ENCODE measurements at places on chromosomes 1 and 21.

DNA sequence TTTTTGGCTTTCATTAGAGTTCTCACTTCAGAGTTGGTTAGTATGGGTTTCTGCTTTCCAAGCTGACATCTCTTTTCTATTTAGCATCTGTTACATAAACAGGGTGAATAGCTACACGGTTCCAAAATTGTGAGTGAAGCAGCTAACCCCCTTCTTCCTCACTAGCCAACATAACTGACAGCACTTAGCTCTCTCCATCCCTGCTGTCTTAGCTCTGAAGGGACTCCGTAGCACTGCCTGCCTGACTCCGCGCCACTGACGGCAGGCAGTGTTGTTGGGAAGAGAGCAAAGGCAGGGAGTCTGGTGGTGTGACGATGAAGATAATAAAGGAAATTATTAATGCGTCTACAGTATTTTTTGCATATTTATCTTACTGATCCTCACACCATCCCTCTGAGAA, 247.0 kb downstream of the PTBP2 start:
- no peak for DNase-seq

- DNase-seq: no peak
Observed at GRCh38 chr1:236320671-236321070, 38.9 kb upstream of the ERO1B start.

GRCh38 chr1:236058141-236058934, 6.6 kb downstream of the NID1 start:
- no peak for DNase-seq

GRCh38 chr1:16981269-16981849, 939 bp upstream of the MFAP2 start:
- DNase-seq: no peak

- DNase-seq: no peak
Observed at GRCh38 chr1:188027613-188028012, 1198.9 kb downstream of the PLA2G4A start.

- DNase-seq: no peak
Observed at GRCh38 chr1:172167796-172168596, 252.5 kb upstream of the C1orf105 start.

GRCh38 chr1:87872189-87872588, 543.5 kb downstream of the LMO4 start:
- DNase-seq: no peak

DNA sequence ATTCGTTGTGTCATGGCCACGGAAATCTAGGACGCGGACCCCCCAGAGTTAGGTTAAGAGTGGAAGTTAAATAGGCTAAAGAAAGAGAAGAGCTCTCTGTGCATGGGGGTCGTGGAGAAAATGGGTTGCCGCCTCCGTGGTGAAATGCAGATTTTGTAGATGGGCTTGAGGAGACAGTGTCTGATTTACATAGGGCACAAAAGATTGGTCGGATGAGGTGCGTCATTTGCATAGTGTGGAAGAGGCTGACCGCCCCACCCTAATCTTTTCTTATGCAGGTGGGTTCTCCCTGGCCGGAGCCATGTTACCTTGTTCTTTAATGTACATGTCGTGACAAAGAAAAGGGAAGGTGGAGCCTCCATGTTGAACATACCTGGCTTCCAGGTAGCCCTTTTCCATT, 14.3 kb upstream of the SLC5A9 start:
- no peak for DNase-seq

DNA sequence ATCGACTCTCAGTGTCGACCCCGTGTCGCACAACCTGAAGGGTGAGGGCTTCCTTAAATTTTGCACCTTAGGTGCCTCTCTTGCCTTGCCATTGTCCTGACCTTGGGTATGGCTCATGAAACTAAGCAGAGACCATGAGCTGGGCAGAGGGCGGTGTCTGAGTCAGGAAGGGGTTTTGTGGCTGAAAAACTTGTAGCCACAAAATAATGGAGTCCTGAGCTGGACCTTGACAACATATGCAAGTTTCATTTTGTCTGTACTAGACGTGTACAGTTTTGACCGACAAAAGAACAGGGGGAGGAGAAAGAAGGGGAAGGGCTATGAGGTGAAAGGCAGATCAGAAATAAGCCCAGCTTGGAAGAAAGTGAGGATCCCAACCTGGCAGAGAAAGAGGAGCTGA, 8.3 kb upstream of the RUNX1 start:
- no peak for DNase-seq

DNA sequence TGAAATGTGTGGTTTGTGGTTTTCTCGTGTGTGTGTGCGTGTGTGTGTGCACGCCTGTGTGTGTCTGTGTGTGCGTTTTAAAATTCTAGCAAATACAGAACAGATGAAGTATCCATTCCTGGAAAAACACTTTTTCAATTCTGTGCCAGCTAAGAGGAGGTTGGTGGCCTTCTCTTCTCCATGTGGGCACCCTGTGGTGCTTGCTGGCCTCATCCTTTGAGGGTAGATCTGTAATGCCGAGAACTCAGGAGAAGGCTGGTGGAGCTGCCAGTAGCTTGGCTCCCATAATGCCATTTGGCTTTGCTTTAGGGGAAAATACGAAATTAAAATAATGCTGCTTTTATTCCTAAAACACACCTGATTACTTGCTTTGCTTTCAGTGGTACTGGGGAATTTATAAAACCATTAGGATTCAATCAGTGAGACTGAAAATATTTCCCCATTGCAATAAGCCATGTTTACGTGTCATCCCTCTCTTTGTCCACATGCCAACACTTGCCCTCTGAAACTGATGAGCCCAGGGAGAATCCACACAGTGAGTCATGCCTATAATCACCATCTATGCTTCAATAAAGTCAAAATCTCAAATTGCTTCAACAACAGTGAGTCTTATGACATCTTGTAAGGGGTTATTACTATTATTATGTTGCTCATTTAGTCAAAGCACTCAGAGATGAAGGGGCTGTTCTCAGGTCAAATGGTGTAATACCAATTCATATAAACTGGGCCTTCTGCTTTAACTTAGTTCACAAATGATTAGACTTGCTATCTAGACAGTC, 39.2 kb downstream of the ABCA4 start:
- no peak for DNase-seq

DNA sequence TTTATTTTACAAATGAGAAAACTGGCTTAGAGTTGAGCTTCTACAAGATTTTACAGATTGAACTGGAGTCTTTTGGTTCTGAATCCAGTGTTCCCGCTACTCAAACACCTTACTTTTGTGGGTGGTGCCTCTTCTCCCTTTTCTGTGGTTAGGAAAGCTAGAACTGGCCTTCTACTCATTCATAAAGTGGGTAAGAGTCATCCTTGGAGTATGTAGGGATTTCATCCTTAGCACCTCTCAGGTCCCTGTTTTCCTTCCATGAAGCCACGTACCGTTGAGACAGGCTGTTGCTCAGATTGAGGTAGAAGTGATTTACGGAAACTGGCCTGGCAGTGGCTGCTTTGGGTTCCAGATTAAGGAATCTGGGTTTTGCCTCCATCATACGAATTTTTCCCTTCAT, 35.8 kb downstream of the WNT4 start:
- DNase-seq: no peak

- DNase-seq: no peak
Observed at GRCh38 chr1:1153874-1154273, 19.8 kb upstream of the TTLL10 start.

GRCh38 chr1:62778208-62778607, 5.7 kb upstream of the ATG4C start:
- DNase-seq: no peak

DNA sequence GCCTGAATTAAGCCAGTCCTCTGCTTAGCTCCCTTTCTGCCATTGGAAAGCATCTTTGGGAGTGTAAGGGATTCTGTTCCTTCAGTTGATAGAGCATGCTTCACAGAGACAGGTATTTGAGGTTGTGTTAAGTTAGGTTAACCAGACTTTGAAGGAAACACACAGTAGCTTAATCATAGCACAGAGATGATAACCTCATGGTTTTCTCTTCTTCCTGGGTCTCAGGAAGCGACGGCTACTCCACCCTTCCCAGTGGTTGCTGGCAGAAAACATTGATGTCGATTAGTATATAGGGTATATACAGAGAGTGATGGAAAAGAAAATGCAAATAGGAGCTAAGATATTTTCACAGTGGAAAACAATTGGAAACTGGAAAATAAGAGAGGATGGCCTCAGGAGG, 42.0 kb downstream of the S1PR1 start:
- no peak for DNase-seq

GRCh38 chr21:37383086-37383485, 16.5 kb downstream of the DYRK1A start:
- DNase-seq: no peak

DNA sequence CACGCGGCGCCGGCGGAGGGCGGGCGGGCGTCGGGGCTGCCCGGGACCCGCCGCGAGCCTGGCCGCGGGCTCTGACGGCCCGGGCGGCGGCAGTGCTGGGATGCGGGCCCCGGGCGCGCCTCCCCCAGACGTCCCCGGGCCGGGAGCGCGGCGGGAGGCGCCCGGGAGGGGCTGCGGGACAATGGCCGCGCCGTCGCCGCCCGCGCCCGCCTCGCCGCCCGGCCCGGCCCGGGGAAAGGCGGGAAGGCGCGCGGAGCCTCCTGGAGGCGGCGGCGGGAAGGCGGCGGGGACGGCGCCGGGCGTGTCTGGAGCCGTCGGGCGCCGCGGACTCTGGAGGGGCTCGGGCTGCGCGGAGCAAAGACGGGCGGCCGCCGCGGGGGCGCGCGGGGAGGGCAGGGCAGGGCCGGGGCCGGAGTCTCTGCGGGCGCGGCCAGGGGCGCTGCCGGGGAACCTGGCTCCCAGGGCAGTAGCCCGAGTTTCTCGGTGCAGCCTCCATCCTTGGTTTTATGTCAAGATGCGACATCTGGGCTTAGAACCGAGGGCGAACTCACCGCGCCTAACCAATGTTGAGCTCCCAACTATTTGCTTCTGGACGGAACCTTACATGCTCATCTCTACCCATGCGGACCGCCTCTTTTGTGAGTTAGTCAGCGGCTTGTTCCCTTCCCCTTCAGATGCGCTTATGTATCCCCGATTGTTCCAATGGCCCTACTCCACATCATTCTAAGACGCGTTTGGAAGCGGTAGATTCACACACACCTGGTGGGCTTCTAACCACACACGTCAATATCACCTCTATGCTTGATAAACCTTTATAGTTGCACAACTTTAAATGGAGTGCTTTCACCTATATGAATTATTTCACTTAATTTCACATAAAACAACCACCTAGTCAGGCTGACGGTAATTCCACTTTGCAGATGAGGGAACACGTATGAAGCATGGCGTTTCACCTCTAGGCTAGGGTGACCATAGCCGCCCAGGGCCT, 651 bp downstream of the ZBTB8A start:
- peak; percentile 27 for DNase-seq

DNA sequence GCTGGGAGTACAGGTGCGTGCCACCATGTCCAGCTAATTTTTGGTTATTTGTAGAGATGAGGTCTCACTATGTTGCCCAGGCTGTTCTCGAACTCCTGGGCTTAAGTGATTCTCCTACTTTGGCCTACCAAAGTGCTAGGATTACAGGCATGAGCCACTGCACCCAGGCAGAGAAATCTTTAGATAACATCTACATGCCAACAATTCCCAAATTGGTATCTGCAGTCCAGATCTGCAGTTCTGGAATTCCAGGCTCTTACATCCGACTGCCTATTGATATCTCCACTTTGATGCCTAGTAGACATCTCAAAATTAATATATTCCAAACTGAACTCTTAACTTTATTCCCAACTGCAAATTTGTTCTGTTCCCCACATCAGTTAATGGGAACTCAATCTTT, 23.3 kb downstream of the INAVA start:
- DNase-seq: no peak

DNA sequence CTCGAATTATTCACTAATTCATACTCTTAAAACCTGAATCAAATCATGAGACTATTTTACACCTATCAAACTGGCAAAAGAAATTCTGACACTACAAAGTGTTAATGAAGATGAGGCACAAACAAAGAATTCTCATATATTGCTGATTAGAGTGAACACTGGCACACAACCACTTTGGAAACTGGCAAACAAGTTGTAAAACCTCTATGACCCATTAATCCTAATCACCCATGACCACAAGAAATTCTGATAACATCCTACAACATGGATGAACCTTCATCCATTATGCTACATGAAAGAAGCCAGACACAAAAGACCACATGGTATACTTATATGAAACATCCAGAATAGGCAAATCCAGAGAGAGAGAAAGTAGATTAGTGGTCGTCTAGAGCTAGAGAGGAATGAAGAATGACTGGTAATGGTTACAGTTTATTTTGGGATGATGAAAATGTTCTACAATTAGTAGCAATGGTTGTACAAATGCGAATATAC, 8.5 kb downstream of the GPBP1L1 start:
- no peak for DNase-seq

DNA sequence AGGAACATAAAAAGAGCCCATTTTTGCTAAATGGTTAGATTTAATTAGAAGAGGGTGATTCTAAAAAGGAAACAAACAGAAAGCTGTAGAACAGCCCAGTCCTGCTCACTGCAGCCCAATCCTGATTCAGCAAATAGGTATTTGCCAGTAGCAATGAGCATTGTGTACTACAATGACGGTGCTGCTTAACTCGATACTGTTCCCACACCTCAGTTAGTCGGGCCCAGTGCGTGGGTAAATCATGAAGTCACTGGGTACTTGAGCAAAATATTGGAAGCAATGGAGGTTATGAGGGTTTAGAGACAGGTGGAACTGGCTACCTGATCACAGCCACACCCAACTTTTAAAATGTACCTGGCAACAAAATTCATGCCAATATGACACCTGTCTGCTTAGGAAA, 101.5 kb upstream of the ADGRL2 start:
- DNase-seq: no peak

DNA sequence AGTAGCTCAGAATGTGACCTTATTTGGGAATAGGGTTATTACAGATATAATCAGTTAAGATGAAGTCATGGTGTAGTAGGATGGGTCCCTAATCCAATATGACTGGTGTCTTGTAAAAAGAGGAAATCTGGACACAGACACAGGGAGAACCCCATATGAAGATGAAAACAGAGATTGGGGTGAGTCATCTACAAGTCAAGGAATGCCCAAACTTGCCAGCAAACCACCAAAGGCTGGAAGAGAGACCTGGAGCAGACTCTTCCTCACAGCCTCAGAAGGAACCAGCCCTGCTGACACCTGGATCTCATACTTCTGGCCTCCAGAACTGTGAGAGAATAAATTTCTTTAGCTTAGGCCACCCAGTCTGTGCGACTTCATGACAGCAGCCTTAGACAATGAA, 29.9 kb downstream of the KRTAP19-8 start:
- no peak for DNase-seq

- DNase-seq: no peak
Observed at GRCh38 chr1:247243524-247244137, 12.2 kb upstream of the VN1R5 start.

GRCh38 chr21:21481239-21481638, 483.0 kb downstream of the NCAM2 start:
- DNase-seq: no peak

- no peak for DNase-seq
Observed at GRCh38 chr1:45876000-45876617, 72.7 kb downstream of the MAST2 start.

GRCh38 chr1:94362466-94363058, 55.6 kb upstream of the ABCD3 start:
- no peak for DNase-seq

DNA sequence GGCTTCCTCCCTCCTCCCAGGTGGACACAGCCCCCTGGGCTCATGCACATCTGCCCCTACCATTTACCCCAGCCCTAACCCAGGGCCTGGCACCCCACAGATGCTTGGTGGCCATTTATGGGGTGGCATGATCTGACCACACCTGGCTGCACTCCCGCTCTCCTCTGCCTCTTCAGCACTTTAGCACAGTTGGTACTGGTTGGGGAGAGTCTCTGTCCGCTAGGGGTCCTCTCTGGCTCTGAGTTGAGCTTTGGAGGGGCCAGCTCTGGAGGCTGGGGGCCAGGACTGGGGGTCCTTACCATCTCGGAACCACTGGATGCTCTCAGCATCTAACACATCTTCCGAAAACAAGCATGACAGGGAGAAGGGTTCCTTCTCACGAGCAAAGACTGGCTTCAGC, 17.4 kb downstream of the MYOM3 start:
- no peak for DNase-seq
